Glomerular endothelial cell (primary cell): ENCODE measurements at places on chromosomes 2 and 18.
A peak's percentile ranks its signal among the peaks of the same experiment; 100 is the strongest.

DNA sequence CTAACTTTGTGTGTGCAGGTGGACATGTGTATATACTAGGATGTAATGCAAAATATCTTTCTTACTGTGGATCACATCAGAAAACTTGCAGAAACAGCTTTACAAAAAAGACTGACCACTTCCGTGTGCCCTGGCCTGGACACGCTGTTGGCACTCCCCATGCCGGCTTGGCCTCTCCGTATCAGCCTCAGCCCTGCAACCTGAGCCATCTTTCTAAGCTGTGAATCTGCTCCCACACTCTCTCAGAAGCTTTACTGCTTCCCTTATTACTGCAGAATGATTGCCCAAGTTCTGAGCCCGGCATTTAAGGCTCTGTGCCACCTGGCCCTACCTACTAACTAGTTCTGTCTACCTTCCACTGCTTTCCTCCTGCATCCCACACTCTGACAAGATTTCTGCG is 37.8 kb downstream of the MYO7B start:
- DNase-seq, result no peak

DNA sequence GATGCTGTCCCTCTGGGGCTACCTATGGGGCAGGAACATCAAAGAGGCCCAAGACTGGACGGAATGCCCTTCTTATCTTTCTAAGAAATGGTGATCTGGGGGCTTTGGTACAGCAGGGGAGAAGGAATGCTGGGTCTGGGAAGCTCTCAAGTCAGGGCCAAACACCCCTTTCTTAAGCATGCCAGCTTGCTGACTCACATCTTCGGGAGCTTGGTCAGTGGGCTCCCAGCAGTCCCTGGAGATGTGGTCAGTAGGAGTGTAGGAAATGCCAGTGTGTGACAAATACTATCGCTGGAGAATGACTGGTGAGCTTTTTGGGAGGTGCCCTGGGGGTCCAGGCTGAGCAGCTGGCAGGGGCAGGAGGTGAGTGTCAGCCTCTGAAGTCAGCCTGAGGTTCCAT is 105.0 kb upstream of the CDC42EP3 start:
- DNase-seq, result no peak

DNA sequence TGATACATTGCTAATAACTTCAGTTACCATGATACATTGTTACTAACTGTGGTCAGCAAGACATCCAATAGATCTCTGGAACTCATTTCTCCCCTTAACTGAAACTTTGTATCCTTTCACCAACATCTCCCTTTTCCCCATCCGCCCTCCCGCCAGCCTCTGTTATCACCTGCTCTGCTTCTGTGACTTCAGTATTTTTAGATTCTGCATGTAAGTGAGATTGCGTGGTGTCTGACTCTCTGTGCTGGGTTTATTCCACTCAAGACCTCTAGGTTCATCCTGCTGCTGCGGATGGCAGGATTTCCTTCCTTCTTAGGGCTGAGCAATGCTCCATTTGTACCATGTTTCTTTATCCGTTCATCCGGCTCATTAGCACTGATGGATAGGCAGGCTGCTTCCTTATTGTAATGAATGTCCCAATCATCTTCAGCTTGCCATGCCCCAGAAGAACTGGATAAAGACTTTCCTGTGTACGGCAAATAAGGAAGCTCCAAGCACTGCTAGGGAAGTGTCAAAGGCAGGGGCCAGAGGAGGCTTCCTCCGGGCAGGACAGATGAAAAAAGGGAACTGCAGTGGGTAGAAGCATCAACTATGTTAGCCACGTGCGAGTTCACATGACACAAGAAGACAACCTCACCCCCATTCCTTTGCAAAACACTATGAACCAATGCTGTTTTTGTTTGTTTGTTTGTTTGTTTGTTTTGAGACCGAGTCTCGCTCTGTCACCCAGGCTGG is 113.4 kb downstream of the EIPR1 start:
- no peak for DNase-seq

- no peak for DNase-seq
These were observed 61.3 kb upstream of the TXNDC2 start for GRCh38 chr18:9824474-9824832.

DNA sequence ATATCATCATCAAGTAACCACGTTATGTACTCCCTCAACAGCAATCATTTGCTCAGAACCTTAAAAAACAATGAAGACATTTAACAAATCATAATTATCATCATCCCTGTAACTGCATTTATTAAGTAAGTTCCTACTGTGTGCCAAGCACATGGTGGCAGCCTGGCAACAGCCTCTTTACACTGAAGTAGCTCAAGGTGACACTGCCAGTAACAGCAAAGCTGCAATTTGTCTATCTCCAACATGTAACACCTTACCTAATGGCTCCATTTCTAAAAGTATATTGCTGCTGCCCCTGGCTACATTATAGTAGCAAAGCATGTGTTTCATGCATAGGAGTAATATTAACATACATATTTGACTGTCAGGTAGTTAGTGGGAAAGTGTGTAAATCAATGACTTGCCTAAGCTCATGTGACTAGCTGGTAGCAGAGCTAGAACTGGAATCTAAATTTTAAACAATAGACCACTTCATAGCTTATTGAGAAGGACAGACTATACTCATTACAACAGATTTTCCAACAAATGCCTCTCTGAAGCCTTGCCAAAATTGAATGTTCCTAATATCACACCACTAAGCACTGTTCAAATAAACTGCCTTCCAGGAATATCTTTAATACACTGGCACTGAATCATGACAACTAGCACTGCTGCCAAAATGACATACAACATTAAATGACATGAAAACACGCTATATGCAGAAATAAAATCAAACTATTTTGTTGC is 86.7 kb downstream of the L3MBTL4 start:
- no peak for DNase-seq

DNA sequence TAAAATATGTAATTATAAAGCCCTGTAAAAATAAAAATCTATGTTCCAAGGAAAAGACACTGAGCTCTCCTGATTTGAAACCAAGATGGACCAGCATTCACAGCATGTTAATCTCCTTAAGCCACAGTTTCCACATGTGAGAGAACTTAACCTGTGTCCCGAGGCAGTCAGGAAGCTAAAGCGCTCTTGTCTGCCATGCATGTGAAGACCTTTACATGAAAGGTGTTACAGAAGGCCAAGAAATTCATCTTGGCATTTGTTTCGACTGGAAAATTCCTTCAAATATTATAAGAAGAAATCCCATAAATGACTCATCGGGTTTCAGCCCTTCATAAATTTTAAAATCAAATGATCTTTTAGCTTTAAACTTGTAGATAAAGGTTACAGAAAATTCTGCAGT is 328.6 kb downstream of the CDH2 start:
- no peak for DNase-seq

DNA sequence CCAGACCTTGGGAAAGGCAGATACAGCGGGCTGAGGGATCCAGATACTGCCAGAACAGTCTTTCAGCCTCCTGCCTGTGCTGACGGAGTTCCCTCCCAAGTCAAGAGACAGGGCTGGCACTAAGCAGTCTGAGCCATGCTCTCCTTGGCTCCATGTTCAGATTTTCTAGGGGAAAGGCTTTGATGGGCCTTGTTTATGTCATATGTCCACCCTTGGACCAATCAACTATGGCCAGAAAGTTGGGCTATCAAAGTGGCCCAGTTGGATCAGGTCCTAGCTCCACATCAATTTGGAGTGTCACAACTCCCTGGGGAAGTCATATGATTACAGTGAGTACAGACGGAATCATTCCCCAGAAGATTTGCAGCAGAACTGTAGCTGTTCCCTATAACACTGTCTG is 152.0 kb downstream of the GREB1L start:
- no peak for DNase-seq

- DNase-seq, result no peak
These were observed 430.4 kb downstream of the TXNL1 start for GRCh38 chr18:56207989-56208388.

- no peak for DNase-seq
These were observed 40.5 kb downstream of the CAVIN2 start for GRCh38 chr2:191806396-191806795.

DNA sequence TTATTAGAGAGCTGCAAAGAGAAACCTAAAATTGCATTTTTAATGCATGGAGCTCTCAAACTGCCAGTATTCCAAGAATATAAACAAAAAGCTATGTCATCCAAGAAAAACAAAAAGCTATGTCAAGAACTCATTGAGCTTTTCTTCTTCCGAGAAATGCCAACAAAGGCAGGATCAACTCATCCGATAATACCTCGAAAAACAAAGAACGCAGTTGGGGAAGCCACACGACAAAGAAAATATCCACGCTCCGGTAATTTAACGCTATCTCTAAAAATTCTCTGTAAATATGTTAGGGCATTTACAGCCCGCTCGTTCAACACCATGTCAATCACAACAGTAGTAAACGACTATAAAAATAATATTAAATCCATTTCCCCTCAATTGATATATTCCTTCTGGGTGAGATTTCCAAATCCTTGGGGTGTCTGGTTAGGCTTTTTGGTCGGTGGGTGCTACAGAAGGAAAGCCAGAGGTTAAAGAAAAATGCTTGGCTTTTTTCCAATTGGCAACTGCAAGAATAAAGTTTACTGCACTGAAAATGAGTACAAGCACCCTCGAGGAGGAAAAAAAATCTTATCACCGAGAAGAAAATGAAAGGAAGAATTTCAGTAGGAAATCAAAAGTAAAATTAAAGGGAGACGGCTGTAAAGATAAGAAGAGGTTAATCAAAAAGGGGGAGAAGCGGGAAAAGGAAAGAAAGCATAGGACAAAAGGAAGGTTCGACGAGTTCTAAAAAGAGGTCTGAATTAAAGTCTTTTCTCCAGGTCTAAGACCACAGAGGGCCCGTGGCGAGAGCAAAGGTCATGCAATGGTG is 856 bp downstream of the TIA1 start:
- DNase-seq, result no peak

DNA sequence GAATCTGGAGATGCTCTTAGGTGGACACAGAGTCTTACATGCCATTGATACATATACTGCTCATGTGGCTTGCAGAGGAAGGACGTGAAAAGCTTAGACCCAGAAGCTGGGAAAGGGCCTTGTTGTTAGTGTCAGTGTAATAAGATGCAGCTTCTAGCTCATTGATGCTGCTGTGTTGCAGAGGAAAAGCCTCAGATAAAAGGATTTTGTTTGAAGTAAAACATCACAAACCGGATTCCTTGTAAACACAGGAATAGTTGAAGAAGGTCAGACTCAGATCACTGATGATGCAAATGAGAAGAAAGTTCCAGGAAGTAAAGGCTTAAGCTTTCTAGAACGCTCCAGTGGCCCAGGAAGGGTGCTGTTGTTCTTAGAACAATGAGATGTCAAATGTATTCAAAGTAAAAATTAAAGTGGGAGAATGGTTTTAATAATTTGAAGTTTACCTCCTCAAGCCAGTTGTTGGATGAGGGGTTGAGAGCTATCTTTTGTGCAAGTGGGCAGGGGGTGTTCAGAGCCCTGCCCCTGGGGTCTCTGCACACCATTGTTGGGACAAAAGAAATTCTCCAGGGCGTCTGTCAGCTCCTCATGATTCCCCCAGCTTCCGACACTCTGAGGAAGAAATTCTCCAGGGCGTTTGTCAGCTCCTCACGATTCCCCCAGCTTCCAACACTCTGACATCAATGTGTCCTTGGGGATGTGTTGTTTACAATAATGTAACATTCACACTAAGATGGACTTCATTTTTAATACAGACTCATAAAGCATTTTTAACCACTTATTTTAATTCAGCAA is 61.3 kb upstream of the CHMP1B start:
- no peak for DNase-seq

- no peak for DNase-seq
These were observed 12.4 kb upstream of the XPO1 start for GRCh38 chr2:61550375-61551209.

DNA sequence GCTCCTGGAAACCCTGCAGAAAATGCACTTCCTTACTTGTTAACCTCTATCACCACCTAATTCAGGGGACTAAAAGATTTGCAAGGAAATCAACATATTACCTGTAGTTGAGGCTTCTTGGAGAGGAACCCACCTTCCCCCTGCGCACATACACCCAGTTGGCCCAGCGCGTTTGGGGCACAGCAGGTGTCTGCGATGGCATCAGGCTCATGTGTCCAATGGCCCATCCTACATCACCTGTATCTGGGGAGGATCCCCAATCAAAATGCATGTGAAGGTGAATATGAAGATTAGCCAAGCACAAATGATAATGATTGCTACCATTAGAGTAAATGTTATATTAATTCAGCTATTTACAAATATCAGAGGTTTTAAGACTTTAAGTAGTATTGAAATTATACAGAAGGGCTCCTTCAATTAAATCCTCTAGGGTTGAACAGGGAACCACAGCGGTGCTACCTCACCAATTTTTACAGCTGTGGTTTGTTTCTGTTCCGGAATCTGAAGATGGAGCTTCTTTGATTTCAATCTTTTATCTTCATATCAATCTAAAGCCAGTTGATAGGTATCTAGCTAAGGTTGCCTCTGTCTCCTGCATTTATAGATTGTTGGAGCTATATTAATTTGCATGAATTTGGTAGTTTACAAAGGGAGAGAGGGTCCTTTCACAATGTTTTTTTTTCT is 486.0 kb downstream of the RNF144A start:
- no peak for DNase-seq

DNA sequence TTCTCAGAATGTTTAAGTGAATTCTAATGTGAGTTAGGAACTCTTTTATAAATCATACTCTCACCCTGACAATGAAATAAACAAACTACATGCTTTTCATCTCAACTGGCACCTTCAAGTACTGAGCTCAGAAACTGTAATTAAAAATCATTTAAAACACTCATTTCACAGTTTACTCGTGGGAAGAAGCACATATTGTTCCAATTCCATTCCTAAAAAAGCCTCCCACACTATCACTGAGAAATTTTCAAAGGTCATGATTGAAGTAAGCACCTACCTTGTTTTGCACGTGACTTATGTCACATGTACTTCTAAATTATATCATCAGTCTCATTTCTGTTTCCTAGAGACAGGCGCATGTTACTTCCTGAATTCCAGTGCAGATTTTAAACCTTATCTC is 678.1 kb upstream of the SLC8A1 start:
- DNase-seq, result no peak

GRCh38 chr2:191625016-191625415 is 52.9 kb upstream of the NABP1 start:
- DNase-seq, result peak; percentile 89

- no peak for DNase-seq
These were observed 28.3 kb upstream of the GMPPA start for GRCh38 chr2:219470429-219470828.

DNA sequence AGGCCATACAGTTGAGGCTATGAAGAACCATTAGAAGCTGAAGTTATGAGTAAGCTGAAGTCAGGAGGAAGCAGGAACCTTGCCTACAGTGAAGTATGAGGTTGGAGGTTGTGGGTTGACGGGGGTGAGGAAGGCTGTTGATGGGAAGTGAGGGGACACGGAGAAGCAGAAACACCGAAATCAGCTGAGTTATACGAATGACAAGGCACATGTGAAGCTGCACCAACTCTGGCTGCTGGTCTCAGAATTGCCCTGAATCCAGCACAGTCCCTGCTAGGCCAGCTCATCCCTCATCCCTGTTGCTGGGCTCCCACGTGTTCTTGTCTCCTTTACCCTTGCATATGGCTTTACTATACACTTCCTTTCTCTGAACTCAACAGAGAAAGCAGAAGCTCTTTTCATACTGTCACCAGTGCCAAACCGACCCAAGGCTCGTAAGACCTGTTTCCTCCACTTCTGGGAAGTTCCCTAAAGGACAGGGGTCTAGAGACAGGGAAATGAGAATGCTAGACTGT is 9.2 kb upstream of the TMEM247 start:
- no peak for DNase-seq

GRCh38 chr2:232133078-232133477 is 171.6 kb downstream of the DIS3L2 start:
- no peak for DNase-seq

GRCh38 chr18:54776282-54776977 is 51.8 kb upstream of the RAB27B start:
- peak; percentile 58 for DNase-seq
